ENCODE measurements at places on chromosomes 3 and 15.

DNA sequence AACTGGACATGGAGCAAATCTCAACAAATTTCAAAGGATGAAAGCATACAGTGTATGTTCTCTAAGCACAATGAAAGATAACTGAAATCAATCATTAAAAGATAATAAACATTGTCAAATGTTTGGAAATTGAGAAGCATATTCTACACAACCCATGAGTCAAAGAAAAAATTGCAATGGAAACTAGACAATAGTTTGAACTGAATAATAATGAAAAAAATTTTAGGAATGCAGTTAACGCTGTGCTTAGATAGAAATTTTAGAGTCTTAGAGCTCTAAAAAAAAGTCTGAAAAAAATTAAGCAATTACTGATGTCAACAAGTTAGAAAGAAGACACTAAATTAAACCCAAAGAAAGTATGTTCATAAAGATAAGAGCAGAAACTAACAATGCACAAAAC is 15.5 kb downstream of the RABL3 start:
- DNase-seq, result no peak

- DNase-seq, result no peak
Observed at GRCh38 chr15:42226648-42227047, 18.5 kb upstream of the VPS39 start.

DNA sequence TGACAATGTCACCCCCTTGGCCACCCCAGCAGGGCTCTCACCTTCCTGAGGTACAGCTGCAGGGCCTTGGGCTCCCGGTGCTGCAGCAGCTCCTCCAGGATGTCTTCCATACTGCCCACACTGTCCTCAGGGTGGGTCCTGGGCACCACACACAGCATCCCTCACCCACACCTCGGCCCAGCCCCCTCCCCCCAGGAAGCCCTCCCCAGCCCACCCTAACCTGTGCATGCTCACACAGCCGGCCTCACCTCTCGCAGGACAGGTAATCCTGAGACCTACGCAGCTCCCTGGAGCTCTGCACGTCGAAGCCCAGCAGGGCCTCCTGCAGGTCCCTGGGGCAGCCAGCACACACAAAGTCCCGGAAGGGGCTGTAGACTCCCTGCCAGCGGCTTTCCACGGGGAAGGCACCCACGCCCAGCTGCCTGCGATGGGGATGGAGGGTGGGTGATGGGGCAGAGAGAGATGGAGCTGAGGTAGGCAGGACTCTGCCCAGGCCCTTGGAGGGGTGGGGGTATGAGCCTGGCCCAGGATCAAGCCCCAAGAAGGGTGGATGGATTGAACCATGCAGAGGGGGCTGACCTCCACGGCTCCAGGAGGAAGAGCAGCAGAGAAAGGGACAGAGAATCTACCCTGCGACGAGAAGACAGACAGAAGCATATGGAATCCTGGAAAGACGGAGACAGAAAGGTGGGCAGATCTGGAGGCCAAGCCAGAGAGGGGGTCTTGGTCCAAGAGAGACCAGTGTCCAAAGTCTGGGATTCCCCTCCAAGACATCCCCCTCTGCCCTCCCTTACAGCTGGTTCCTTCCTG is 16.7 kb downstream of the ALS2CL start:
- DNase-seq, result no peak

GRCh38 chr3:149449799-149450198 is 24.7 kb upstream of the TM4SF4 start:
- no peak for DNase-seq
